Fibroblast of skin of right quadriceps (primary cell): ENCODE measurements at places on chromosomes 2 and 18.
A peak's percentile ranks its signal among the peaks of the same experiment; 100 is the strongest.

GRCh38 chr2:11286749-11287148 lies 57.7 kb downstream of the ROCK2 start:
- peak; percentile 48 for DNase-seq

GRCh38 chr2:240983996-240984498 lies 14.4 kb upstream of the SNED1 start:
- no peak for DNase-seq

DNA sequence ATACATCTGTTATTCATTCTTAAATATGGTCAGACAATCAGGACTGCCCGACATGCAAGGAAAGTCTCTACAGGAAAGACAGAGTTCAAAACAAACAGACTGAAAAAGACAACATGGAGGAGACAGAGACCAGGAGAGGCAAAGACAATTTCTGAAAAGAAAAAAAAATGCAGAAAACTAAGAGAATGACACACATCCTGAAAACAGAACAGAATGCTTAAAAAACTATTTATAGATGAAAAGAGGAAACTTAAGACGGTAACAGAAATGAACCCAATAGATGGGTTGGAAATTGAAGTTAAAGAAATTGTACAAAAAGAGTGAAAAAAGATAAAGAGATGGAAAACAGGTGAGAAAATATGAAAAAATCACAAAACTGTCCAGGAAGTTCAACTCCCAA lies 95.7 kb downstream of the BCL2 start:
- no peak for DNase-seq

DNA sequence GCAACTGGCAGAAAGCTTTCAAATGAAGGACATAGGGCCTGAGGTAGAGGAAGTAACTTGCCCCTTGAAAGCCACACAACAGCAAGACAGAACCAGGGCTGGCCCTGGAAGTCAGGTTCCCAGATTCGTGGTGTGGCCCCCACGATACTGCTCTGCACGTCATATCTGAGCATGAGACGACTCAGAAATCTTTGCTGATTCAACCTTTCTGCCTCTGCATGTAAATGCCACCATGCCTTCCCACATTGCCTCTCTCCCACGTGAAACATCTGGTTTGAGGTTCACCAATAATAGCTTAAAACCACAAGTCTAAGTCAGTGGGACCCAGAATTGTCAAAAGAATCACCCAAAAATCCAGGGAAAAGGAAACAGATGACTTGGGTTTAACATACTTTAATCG lies 214.0 kb upstream of the TRIB2 start:
- peak; percentile 88 for DNase-seq

GRCh38 chr2:119015845-119016244 lies 73.9 kb downstream of the MARCO start:
- DNase-seq, result no peak

DNA sequence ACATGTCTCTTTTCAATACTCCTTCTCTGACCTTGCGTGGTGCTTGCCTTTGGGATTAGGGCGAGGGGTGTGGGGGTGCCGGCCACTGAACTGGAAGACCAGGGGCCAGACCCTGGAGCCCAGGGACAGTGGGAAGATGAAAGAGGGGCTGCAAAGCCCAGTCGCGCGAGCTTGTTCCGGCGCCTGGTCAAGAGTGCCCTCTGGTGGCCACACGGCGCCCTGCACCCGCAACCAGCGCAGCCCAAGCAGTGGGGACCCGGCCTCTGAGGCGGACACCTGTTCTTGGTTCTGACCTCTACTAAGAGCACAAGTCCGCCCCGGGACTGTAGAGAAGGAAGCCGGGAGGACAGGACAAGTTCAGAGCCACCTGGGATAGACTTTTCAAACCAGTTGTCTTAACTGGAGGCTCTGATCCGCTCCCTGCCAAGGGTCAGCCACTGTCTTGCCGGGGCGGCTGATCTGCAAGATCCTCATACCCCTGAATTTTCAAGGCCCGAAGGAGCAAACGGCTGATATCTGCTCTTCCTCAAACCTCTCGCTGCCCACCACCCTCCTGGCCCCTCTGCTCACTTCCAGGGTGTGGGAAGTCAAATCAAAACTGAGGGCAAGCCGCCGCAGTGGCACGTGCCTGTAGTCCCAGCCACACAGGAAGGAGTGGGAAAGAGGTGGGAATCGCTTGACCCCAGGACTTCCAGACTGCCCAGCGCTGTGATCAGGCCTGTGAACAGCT lies 14.9 kb upstream of the MSH6 start:
- DNase-seq, result peak; percentile 29

DNA sequence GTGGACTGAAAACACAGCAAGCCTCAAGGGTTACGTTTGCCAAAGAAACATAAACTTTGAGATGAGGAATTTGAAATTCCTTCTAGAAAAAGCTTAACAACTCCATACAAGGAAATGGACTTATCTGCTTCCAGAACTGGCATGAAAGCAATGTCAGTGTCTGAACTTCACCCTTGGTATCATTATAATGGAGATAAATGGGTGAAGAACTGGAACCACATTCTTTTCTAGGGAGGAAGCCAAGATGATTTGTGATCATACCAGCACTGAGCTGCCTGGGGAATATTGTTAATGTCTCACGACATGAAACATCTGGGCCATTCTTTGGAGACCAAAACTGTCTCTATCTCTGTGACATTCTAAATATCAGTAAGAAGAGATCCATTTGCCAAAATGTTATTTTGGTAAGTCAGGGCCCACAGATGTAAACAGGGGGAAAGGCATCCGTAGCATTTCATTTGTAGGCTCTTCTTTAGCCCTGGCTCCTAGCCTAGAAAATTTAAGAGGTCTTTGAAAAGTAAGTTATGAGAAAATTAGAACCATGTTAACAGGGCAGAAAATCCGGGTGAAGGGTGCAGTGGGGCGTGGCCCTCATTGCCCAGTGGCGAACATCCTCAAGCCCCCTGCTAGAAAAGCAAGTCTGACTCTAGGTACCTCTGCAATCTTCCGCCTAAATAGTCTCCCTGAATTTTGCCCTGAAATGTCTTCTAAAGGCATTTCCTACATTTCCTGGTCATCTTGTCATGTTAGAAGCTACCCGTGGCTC lies 295.3 kb upstream of the EPAS1 start:
- peak; percentile 64 for DNase-seq
